ENCODE measurements at places on chromosomes 4 and X.

GRCh38 chrX:104712515-104712914 is 146.5 kb downstream of the IL1RAPL2 start:
- no peak for DNase-seq

DNA sequence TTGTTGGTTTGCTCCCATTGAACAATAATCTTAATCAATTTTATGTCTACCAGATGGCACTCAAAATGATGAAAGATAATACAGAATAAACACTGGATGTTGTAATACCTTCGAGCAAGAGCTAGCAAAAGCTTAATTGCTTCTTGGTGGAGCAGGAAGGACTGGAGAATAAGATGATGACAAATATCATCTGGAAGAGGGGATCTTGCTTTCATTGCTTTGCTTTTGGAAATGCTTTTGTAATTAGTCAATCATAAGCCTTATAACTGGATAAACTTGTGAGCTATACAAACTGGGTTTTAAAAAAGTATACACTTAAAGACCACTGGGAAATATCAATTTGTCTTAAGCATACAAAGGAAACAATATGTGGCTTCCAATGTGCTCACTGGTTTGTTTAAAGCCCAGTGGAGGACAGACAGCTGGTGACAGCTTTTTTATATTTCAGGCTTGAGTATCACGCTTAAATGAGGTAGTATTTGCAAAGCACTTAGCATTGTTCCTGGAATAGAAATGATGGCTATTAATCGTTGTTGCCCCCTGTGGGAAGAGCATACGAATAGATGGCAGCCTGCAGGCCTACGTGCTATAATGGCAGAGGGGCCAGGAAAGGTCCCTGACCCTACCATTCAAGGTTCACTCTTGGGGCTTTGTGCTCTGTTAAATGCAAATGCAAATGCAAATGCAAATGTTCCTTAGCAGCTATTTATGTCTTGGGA is 61.2 kb downstream of the TMEM150C start:
- no peak for DNase-seq

GRCh38 chrX:84477114-84477513 is 25.1 kb downstream of the HDX start:
- no peak for DNase-seq

DNA sequence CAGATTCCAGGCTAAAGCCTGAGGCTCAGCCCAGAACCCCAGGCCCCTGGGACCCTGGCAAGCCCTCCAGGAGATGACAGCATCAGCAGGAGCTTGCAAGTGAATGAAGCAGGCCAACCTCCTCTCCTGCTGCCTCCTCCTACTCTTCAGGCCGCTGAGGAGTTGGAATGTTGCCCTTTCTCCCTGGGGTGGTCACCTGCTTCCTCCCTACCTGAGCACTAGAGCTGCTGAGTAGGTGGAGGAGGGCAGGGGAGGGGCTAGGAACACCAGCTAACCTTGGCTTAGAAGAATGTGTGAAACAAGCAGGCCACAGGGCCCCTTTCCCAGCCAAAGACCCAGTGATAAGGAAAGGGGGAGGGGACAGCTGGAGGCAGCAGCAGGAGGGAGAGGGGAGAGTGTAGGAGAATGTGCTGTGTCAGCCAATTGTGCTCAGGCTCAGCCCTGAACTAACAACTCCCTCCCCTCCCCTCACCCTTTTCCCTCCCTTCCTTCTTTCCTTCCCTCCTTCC is 58.0 kb downstream of the PJA1 start:
- no peak for DNase-seq

DNA sequence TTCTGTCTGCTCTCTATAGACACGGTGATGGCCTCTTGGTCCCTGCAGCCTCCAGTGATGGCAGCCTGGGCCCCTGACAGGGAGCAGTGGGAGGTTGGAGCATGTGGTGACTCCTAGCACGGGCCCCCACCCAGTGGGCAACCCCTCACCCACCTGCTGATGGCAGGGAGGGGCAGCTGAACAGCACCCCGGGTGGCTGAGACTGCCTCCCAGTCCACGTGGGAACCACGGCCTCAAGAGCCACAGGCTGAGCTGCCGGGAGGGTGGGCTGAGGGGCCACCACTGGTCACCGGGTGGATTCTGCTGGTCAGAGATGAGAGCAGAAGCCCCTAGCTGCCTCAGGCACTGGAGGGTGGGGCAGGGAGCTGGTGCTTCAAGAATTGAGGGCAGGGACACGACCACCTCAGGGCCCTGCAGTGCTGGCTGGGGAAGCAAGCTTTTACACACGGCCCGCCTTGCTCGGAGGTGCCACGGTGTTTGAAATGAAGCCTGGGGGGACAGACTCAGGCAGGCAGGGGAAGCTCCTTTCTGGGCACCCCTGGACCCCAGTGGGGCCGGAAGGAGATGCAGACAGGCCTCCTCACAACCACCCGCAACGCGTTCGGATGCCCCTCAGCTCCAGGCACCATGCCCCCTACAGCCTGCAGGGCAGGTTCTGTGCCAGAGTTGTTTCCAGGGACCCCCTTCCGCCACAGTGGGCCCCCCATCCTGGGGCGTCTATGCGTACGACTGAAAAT is 6.3 kb upstream of the HAUS3 start:
- no peak for DNase-seq

- DNase-seq = no peak
These were observed 16.2 kb downstream of the ADAM29 start for GRCh38 chr4:174934360-174934759.

GRCh38 chrX:150255441-150256296 is 107.4 kb upstream of the MAMLD1 start:
- no peak for DNase-seq

GRCh38 chrX:15838017-15838416 is 16.6 kb downstream of the AP1S2 start:
- no peak for DNase-seq

- peak; percentile 48 for DNase-seq
These were observed 5.4 kb upstream of the SH3BP2 start for GRCh38 chr4:2787230-2788100.

- no peak for DNase-seq
These were observed 184.7 kb downstream of the KCNIP4 start for GRCh38 chr4:21763855-21764254.

- DNase-seq = no peak
These were observed 347.8 kb upstream of the FRG1 start for GRCh38 chr4:189592890-189593289.

DNA sequence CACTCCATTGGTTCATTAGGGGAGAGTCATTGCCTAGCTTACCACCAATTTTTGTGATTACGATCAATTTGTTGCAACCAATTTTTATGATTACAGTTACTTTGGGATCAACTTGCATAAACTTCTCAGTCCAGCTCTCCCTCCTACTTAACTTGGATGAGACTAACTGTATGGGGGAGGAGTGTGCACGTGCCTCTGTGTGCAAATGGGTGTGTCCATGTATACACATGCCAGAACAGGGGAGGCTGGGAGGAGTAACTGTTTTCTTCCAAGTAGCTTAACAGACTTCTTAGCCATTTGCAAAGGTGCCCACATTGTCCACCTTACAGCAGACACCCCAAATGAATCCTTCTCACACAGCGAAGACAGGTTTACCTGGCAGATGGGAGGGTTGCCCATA is 117.7 kb upstream of the VCX3B start:
- no peak for DNase-seq

DNA sequence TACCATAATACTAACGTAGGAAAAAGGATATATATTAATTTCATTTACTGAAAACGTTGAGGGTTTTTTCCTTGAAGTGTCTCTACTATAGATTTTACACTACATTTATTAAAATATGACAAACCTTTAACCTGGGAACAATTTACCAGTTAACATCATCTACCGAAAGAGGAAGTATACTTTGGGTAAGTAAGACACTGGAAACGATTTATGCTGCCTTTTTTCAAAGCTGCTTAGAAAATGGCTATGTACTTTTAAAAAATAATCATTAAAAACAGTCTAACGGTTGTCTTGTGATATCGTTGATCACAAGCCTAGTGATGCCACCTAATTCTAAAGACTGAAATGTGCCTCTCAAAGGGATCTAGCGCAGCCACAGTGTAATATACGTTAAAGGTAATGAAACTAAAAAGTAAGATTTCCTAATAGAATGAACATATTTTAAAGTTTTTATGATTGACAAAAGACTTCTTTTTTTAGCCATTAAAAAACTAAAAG is 50.4 kb downstream of the STX18 start:
- no peak for DNase-seq

GRCh38 chr4:110823251-110823650 is 200.4 kb upstream of the PITX2 start:
- no peak for DNase-seq

- no peak for DNase-seq
These were observed 647 bp downstream of the OPHN1 start for GRCh38 chrX:68432648-68433047.

DNA sequence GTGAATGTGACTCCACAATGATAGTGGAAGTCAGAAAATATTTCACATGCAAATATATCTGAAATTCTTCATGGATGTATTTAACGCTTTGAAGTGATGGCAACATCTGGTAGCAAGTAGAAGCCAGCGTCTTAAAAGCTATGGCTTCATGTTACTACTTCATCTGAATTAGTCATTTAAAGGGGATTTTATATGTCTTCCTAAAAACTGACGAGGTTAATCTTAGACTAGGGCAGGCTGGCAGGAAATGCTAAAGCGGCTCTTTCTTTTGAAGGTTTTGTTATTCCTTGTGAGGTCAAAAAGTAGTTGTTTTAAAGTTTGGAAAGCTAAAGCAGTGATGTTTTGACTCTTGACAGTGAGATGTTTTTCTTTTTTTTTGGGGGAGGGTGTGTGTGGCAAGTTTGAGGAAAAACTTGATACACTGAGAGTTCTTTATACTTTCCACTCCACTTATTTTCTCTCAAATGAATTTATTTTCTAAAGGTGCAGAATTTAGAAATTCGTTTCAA is 22.6 kb downstream of the PLS3 start:
- DNase-seq = no peak

- peak; percentile 10 for DNase-seq
These were observed at the start of gene KCND1 for GRCh38 chrX:48971249-48972219. Gene KCND1, minus strand, starts transcription at chrX:48971844. Its CDS starts 1,573 bp downstream, at chrX:48970271.

- DNase-seq = no peak
These were observed 181.7 kb downstream of the MAML3 start for GRCh38 chr4:139972305-139972704.

GRCh38 chrX:123920105-123920785 is 41.3 kb upstream of the STAG2 start:
- no peak for DNase-seq

- no peak for DNase-seq
These were observed 17.0 kb upstream of the HPF1 start for GRCh38 chr4:169774466-169775445.

DNA sequence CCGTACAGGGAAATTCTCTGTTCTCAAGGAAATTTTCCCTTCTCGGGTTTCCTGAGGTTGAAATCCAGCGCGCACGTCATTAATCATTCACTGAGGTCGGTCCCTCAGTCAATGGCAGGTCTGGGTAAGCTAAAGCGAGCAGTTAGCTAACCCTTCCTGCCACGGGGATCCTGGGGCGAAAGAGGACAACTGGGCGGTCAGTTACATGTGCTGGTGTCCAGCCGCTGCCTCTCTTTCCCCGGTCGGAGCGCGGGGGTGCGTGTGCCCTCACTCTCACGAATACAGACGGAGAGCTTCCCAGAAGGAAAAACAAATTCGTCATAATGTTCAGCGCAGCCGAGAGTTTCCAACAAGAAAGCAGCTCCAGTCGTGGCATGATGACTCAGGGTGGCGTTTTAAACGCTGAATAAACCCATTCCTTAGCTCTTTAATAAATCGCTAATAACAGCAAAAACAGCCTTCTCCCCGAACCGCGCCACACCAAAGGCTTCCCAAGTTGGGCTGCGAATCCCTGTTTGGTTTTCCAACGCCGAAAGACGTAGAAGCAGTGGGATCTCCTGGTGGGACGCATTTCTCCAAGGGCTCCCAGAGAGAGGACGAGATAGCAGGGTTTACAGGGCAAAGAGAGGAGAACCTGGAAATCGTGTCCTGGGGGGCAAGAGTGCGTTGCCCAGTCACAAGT is 752 bp upstream of the FGF5 start:
- no peak for DNase-seq

DNA sequence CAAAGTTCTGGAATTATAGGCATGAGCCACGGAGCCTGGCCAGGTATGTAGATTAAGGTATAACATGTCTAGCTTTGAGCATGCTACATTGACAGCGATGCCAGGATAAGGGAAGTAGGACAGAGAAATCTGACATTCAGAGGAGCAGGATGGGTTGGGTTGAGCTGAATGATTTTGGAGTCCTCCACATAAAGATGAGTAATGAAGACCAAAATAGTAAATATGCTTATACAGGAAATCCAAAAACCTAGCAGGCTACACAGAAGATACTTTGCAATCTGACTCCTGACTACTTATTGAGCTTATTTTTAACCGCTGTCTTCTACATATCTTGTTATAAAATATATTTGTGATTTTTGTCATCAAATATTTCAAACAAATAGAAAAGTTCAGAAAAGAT is 69.7 kb downstream of the PDGFC start:
- DNase-seq = no peak

DNA sequence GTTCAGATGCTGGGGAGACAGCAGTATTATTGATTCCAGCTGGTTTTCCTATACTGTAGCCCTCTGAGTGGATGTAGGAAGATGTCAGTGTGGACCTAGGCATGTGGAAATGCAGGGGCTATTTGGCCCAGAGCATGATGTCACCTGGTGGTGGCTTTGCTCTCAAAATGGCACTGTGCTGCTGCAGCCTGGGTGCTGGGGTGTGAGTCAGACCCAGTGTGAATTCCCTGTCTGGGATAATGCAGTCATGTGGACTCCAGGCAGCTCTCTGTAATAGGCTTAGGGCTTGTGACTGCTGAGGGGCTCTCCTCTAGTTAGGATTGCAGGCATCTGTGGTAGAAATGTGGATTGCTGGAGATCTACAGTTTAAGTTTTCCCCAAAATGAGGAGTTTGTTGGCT is 70.7 kb downstream of the DCAF8L2 start:
- DNase-seq = no peak

- DNase-seq = peak; percentile 1
These were observed 63.5 kb downstream of the GPC3 start for GRCh38 chrX:133921764-133922389.

DNA sequence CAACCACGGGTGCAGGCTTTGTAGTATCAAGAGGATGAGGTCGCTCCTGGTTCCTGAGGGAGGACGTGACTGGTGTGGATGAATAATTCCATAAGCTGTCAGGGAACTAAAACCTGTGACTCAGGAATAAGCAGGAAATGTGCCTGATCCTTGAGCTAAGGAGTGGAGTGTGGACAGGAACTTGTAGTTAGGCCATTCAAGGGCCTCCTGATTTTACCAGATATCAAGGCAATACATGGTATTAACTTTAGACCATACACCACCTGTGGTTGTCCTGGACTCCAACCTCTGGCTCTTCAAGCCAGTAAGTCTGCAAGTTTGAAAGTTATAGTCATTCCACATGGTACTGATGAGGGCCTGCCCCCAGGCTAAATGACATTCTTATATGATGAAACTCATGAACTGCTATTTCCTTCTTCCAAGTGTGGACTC is 12.1 kb upstream of the ING2 start:
- no peak for DNase-seq

All from GDM1 (cell line).